ENCODE measurements at places on chromosomes 11 and 22. TPM values are rescaled to one million over a fixed set of nuclear protein-coding genes. Genes with fewer than 3 reads are reported as not detected.

ASPHD2 gene
- total RNA-seq: 14.2 TPM

DNA sequence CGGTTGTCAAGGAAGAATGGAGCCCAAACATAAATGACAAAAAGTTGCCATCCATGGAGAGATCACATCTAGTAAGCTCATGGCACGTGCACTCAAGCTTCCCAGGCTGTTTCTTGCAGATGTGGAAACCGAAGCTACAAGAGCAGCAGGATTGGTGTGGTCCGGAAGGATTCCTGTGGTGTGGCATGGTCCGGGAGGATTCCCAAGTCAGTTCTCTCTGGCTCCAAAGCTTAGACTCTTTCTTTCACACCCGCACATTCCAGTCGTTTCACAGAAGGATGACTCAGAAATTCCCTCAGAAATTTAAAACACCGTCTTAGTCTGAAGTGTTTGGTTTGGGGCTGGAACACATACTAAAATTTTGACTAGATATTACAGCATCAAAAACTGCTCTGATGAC is 78.0 kb upstream of the DRD2 start:
- H3K36me3 ChIP-seq: no peaks in the 10 kb centered on the region
- no peak for DNase-seq

LRRN4CL gene
- total RNA-seq: 0.22 TPM

- no peak for DNase-seq
Measured at GRCh38 chr11:110134110-110134509, 40.9 kb downstream of the ZC3H12C start.

MPZL3 gene
- total RNA-seq: 119 TPM

GRCh38 chr22:40401981-40402406 is 31.6 kb downstream of the SGSM3 start:
- no peaks in the 10 kb centered on the region for H3K27me3 ChIP-seq
- H3K27ac ChIP-seq: no peak overlapping the region
- DNase-seq: no peak
- H3K36me3 ChIP-seq: peaks cover 28% of the 10 kb centered on the region

GRCh38 chr11:93330446-93330984 is at the start of gene DEUP1:
Gene DEUP1 (plus strand): TSS chr11:93330742. CDS start chr11:93332260, 1,518 bp downstream.
- H3K27me3 ChIP-seq: peaks cover 3% of the 10 kb centered on the region
- DNase-seq: no peak
- no peak within 1 kb of the TSS for H3K4me3 ChIP-seq
- no peak within 1 kb of the TSS for H3K27ac ChIP-seq
- H3K4me1 ChIP-seq: no peaks in the 10 kb centered on the region

DNA sequence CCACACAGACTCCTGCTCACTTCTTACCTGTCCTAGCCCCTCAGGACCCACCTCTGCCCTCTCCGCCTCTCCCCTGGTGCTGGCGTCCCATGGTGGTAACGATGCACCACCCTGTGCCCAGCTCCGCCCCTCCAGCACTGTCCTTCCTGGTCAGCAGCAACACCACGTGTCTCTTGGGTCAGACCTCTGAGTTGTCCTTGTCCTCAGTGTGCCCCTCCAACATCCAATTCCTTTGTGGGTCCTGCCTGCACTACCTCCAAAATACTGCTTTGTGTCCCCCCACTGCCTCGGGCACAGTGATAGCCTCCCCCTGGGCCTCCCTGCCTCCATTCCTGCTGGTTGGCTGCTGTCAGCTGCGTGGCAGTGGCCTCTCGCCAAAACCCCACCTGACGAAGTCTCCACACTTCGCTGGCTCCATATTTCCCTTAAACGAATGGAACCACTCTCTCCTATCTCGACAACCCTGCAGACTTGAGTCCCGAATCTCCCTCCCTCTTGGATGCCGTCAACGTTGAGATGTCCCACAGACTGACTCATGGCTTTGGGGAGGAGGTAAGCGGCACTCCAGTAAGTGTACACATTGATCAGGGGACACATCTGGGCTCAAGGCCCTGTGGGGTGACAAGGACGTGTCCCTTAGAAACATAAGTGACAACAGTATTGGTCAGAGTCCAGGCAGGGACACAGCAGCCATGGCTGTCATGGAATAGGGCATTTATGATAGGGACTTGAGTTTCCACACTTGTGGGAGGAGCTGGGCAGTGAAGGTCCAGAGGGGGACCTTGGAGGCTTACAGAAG is 42.8 kb downstream of the SHISAL1 start:
- H3K4me1 ChIP-seq: no peaks in the 10 kb centered on the region
- no peaks in the 10 kb centered on the region for H3K27me3 ChIP-seq
- DNase-seq: no peak
- no peaks in the 10 kb centered on the region for H3K36me3 ChIP-seq
- no peak overlapping the region for H3K4me3 ChIP-seq
- H3K27ac ChIP-seq: no peak overlapping the region

- no peaks in the 10 kb centered on the region for H3K27me3 ChIP-seq
- peaks cover 16% of the 10 kb centered on the region for H3K36me3 ChIP-seq
- H3K27ac ChIP-seq: peak overlapping the region; percentile 76
- peak; percentile 47 for DNase-seq
- peaks cover 66% of the 10 kb centered on the region for H3K4me1 ChIP-seq
Measured at GRCh38 chr11:46361283-46362155, 14.3 kb downstream of the DGKZ start.

- H3K27ac ChIP-seq: no peak overlapping the region
- H3K4me3 ChIP-seq: no peak overlapping the region
- H3K36me3 ChIP-seq: no peaks in the 10 kb centered on the region
- no peaks in the 10 kb centered on the region for H3K27me3 ChIP-seq
- no peak for DNase-seq
- no peaks in the 10 kb centered on the region for H3K4me1 ChIP-seq
Measured at GRCh38 chr11:64120951-64121569, 44.9 kb downstream of the MACROD1 start.

GRCh38 chr11:64318766-64319761 is 1.1 kb downstream of the PRDX5 start:
- peak overlapping the region; percentile 93 for H3K4me3 ChIP-seq
- H3K27me3 ChIP-seq: no peaks in the 10 kb centered on the region
- H3K36me3 ChIP-seq: no peaks in the 10 kb centered on the region
- peaks cover 14% of the 10 kb centered on the region for H3K4me1 ChIP-seq

DNA sequence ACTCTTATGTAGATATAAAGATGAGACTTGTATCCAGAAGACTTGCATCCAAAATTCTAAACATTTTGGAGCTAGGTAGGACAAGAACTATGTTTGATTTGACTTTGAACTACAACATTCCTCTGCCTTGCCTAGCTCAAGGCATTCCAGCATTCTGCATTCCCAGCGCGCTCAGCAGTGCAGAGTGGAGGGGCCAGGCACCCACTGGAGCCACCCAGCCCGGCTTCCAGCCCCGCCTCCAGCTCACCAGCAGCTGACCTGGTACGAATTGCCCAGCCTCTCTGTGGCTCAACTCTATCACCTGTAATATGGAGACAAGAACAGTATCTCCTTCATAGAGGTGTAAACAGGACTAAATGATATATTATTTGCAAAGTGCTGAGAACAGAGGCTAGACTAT is 28.8 kb downstream of the PRDM10 start:
- DNase-seq: no peak
- no peak overlapping the region for H3K27ac ChIP-seq
- no peaks in the 10 kb centered on the region for H3K4me1 ChIP-seq
- H3K27me3 ChIP-seq: no peaks in the 10 kb centered on the region

DNA sequence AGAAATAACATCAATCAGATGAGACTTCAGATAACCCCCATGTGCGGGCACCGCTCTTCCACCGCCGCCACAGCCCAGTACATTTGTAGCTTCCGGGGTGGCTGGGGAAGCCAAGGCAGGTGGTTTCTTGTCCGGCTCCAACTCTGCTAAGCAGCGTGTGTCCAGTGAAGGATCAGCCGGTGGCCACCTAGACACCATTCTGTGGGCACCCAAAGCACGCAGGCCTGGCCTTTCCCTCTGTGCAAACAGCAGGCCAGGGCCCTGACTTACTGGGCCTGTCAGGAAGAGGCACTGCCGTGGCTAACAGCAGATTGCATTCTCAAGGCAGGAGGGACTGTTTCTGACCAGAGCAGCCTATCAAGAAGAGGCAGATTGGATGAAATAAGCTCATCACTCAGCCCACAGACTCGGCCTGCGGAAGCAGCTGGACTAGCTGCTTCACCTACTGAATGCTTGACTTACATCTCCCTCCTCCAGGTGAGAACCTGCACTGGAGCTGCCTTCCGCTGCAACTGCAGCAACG is 74.8 kb downstream of the ETS1 start:
- H3K4me1 ChIP-seq: peaks cover 75% of the 10 kb centered on the region
- peak overlapping the region; percentile 28 for H3K27ac ChIP-seq
- peaks cover 31% of the 10 kb centered on the region for H3K36me3 ChIP-seq
- DNase-seq: no peak

DNA sequence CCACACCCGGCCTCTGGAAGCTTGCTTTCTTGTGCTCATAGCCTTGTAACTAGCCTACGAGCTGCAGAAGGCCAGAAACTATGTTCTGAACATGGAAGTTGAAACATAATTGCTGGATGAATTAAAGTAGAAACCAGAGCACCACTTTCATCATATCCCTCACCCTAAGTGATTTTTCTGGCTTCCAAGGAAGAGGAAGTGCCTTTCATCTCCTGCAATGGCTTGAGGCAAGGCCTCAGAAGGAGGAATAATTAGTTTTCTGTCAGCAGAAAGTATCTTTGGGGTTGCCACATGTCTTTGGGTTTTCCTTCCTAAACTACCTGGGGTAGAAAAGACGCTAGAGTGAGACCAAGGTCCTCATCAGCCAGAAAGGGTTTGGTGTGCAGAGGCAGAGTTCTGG is 14.5 kb downstream of the RPL27A start:
- no peaks in the 10 kb centered on the region for H3K36me3 ChIP-seq
- no peak for DNase-seq

DCHS1 gene
- total RNA-seq: 0.89 TPM

DNA sequence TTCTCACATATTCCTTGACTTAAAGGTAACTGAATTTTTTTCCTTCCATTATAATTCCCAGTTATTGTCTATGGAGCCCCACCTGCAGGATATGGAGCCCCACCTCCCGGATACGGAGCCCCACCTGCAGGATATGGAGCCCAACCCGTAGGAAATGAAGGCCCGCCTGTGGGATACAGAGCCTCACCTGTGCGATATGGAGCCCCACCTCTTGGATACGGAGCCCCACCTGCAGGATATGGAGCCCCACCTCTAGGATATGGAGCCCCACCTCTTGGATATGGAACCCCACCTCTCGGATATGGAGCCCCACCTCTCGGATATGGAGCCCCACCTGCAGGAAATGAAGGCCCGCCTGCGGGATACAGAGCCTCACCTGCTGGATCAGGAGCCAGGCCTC is 28.1 kb downstream of the WBP2NL start:
- no peak for DNase-seq
- no peak overlapping the region for H3K27ac ChIP-seq
- no peaks in the 10 kb centered on the region for H3K27me3 ChIP-seq
- H3K36me3 ChIP-seq: no peaks in the 10 kb centered on the region
- H3K4me3 ChIP-seq: no peak overlapping the region

ARL14EP gene
- 39.6 TPM for total RNA-seq

GRCh38 chr22:47657224-47657623 is 894.8 kb downstream of the TBC1D22A start:
- DNase-seq: no peak
- no peak overlapping the region for H3K4me3 ChIP-seq
- H3K36me3 ChIP-seq: no peaks in the 10 kb centered on the region
- no peaks in the 10 kb centered on the region for H3K27me3 ChIP-seq
- no peaks in the 10 kb centered on the region for H3K4me1 ChIP-seq

OR8A1 gene
- not detected for total RNA-seq

DNA sequence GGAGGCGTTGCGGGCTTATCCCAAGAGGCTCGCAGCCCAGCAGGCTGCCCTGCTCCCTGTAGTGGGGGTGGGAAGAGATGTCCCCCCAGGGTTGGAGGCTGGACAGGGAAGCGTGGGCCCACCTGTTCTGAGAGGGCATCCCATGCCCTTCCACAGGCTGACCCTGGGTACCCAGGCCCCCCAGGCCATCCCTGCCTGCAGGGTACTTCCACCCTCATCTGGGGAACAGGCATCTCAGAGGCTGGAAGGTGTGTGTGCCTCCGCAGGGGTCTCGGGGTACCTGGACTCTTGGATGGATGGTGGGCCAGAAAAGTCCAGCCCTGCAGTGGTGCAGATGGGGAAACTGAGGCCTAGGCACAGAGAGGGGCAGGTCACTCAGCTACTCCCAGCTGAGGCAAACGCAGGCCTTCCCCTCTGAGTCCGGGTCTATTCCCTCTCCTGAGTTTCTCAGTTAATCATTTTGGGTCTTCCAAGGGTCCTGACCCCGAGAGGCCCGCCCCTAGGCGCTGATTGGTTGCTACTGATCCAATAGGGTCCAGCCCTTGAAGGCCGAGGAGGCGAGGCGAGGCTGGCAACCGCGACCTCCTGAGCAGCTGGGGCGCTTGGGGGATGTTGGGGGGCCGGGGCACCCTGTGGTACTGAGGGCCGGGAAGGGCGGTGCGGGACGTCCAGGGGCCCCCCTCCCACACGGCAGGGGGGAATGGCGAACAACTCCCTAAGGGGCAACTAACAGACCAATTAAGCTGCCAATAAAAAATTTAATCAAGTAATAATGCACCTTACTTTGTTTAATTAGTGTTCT is 23.8 kb downstream of the FLRT1 start:
- no peak overlapping the region for H3K27ac ChIP-seq
- H3K4me3 ChIP-seq: no peak overlapping the region
- DNase-seq: no peak
- peaks cover 10% of the 10 kb centered on the region for H3K4me1 ChIP-seq

GRCh38 chr11:71433648-71434450 is 14.3 kb downstream of the DHCR7 start:
- H3K4me3 ChIP-seq: no peak overlapping the region
- H3K27ac ChIP-seq: no peak overlapping the region
- no peaks in the 10 kb centered on the region for H3K27me3 ChIP-seq
- no peaks in the 10 kb centered on the region for H3K4me1 ChIP-seq
- no peaks in the 10 kb centered on the region for H3K36me3 ChIP-seq

- H3K4me3 ChIP-seq: no peak overlapping the region
- peak; percentile 53 for DNase-seq
- no peak overlapping the region for H3K27ac ChIP-seq
- no peaks in the 10 kb centered on the region for H3K27me3 ChIP-seq
Measured at GRCh38 chr22:26679003-26679629, 21.7 kb downstream of the MIAT start.

MMP12 gene
- total RNA-seq: not detected

All from CD8-positive, alpha-beta memory T cell (primary cell).